ENCODE measurements at places on chromosomes 16 and 17. TPM values are rescaled to one million over a fixed set of nuclear protein-coding genes. Genes with fewer than 3 reads are reported as not detected.

CCDC200 gene
- total RNA-seq = not detected

WNT3 gene
- total RNA-seq = 3.6 TPM

PSMD11 gene
- 172 TPM for total RNA-seq

FBXW10B gene
- 3.9 TPM for total RNA-seq

ZG16 gene
- total RNA-seq = not detected

TGFB1I1 gene
- total RNA-seq = 38.0 TPM

OR4D1 gene
- total RNA-seq = not detected

SCN4A gene
- total RNA-seq = 0.20 TPM

KRTAP2-1 gene
- not detected for total RNA-seq

WFDC1 gene
- not detected for total RNA-seq

SDK2 gene
- 1.6 TPM for total RNA-seq

SEPTIN1 gene
- 1.9 TPM for total RNA-seq

RND2 gene
- total RNA-seq = 0.19 TPM

ETV4 gene
- total RNA-seq = 57.5 TPM

CCL16 gene
- total RNA-seq = not detected

KRT16 gene
- 1.1 TPM for total RNA-seq

OTOP2 gene
- total RNA-seq = not detected

ABCA9 gene
- not detected for total RNA-seq

CRYM gene
- 2.1 TPM for total RNA-seq

CALB2 gene
- 4.5 TPM for total RNA-seq

Measured in A549 treated with Mapracorat at 1 μM for 4 hours (cell line).